ENCODE measurements at places on chromosomes 2 and 18.
A peak's percentile ranks its signal among the peaks of the same experiment; 100 is the strongest.

- no peak for DNase-seq
These were observed 36.0 kb downstream of the TTC27 start for GRCh38 chr2:32663864-32664263.

- no peak for DNase-seq
These were observed 147.7 kb downstream of the ZNF516 start for GRCh38 chr18:76347341-76347740.

DNA sequence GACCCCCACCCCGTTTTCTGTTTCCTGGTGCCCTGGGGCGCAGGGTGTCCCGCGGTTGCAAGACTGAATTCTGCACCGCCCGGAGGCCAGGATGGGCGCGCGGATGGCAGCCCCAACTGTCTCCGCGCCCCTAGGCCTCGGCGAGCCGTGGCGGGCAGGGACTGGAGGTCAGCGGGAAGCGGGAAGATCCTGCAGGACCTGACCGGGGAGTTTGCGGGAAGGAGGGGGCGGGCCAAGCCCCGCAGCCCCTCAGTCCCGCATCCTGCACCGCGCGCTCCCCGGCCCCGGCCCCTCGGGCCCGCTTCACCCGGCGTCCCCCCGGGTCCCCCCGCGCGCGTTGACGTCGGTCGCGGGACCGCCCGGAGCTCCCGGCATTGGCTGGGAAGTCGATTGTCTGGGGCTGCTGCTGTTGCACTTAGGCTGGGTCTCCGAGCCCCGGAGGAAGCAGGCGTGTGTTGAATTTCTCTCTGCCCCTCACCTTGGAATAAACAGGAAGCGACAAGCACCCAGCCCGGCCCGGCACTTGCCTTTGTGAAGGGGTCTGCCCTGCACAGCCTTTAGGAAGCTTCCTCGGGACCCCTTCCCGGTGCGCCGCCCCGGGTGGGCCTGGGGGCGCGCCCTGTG, at the start of gene LDLRAD4:
Gene LDLRAD4, plus strand, starts transcription at position 393 of the 624 bp plus-strand sequence.
- DNase-seq: no peak

DNA sequence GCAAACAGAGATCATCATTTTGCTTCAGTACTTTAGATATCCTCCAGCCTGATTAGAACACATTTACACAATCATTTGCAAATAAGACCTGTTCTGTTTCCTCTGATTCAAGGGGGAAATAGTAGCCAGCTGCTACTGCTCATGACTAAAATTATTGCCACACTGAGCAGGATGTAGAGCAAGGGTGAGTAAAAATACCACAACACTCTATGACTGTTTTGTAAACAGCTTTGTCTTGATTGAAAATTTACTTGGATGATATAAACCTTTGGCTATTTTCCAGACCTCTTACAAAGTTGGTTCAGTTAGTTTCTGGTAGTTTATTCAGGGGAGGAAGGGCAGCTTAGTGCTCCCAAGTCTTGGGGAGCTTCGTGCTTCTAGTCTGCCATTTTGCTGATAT, 286.4 kb upstream of the CNTNAP5 start:
- no peak for DNase-seq

- DNase-seq: no peak
These were observed 13.1 kb downstream of the NXPH2 start for GRCh38 chr2:138767101-138767500.

GRCh38 chr2:155961641-155962040, 370.9 kb downstream of the NR4A2 start:
- DNase-seq: no peak

- DNase-seq: no peak
These were observed 562.2 kb upstream of the VWC2L start for GRCh38 chr2:213848631-213849030.

DNA sequence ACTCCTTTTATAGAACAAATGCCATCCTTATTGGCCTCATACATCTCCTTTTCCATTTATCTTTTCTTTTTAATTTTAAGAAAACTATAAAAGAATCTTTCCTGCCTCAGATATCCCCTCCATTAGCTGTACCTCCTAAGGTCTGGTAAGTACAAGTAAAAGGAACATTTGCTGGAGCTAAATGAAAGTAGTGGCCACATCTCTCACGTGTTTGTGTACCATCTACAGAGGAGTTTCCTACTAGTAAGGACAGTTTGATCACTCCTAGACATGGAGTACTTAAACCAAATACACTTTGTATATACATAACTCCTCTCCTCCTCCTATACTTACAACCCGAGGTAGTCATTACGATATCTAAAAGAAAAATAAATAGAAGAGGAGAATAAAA, 504.8 kb downstream of the LRRTM4 start:
- no peak for DNase-seq

DNA sequence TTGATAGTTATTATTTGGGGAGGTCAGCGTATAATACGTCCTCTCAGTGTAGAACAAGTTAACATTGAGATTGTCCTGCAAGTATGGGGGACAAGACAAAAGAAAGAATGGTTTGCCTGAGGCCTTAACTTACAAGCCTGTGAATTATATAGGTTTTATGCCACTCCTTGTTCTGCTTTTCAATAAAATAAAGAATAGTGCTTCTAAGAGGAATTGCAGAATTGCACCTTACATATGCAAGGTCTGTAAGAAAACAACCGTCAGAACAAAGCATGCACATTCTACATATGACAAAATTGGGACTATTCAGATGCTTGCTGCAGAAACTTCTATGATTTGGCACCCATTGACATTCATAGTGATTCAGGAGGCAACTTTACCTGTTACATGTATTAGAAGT, 785.0 kb downstream of the NR4A2 start:
- no peak for DNase-seq

DNA sequence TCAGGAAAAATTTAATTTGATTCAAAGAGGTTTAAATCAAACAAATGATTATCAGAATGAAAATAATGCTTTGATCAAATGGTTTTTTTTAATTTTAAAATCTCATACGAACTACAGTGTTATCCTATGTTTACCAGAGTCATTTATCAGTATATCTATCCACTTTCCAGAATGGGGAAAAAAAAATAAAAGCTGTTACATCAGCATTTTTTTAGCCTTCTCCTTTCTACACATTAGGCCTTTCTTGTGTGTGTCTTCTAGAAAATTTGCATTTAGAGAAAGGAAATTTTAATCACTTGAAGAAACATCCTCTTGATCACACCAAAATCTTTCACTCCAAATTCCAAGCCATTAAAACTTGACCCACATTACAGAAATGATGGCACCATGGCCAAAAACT, 608.9 kb upstream of the ID2 start:
- no peak for DNase-seq

- DNase-seq: no peak
These were observed 9.6 kb upstream of the ALPK2 start for GRCh38 chr18:58638441-58638840.

- no peak for DNase-seq
These were observed 186.4 kb downstream of the MREG start for GRCh38 chr2:215826838-215827441.

DNA sequence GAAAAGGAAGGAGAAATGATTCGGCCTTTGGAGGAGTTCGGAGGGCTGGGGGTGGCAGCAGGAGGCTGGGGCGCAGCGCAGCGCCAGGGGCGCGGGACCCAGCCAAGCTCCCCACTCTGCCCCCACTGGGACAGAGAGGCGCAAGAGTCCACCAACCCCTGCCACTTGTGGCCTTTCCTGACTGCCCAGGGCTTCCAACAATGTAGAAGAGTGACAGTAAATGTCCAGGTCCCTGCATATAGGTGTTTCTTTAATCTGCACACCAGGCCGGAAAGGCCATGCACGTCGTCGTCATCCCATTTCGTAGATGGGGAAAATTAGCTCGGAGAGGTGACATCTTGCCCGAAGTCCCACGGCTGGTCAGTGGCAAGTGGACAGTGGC, 96.6 kb downstream of the INHBB start:
- no peak for DNase-seq

GRCh38 chr2:202014759-202015211, 18.9 kb upstream of the FZD7 start:
- no peak for DNase-seq

DNA sequence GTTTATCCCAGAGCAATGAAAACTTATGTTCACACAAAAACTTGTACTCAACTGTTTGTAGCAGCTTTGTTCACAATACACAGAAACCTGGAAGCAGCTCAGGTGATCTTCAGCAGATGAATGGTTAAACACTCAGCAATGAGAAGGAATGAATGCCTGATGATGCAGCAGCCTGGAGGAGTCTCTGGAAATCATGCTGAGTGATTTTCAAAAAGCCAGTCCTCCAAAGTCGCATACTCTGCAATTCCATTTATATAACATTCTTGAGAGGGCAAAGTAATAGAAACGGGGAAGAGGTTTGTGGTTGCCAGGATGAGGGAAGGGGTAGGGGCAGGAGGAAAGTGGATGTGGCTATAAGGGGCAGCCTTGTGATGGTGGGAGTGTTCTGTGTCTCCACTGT, 108.1 kb downstream of the CTIF start:
- DNase-seq: no peak

- no peak for DNase-seq
These were observed 66.5 kb upstream of the TNFRSF11A start for GRCh38 chr18:62258616-62259015.

DNA sequence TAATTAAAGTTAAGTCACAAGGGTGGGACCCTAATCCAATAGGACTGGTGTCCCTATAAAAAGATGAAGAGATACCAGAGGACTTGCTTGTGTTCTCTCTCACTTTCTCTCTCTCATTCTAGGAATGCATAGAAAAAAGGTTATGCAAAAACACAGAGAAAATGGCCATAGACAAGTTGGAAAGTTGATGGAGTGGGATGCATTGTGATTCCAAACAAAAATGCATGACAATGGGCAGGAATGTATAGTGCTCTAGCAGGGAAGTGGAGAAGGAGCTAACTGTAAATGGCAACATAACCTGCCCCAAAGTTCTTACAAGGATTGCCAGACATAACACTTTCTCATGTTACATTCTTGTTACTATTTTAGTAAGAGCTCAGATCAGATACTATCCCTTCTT, 301.6 kb upstream of the LRATD1 start:
- DNase-seq: no peak

GRCh38 chr18:35868915-35869314, 103.6 kb upstream of the RMP24 start:
- no peak for DNase-seq

DNA sequence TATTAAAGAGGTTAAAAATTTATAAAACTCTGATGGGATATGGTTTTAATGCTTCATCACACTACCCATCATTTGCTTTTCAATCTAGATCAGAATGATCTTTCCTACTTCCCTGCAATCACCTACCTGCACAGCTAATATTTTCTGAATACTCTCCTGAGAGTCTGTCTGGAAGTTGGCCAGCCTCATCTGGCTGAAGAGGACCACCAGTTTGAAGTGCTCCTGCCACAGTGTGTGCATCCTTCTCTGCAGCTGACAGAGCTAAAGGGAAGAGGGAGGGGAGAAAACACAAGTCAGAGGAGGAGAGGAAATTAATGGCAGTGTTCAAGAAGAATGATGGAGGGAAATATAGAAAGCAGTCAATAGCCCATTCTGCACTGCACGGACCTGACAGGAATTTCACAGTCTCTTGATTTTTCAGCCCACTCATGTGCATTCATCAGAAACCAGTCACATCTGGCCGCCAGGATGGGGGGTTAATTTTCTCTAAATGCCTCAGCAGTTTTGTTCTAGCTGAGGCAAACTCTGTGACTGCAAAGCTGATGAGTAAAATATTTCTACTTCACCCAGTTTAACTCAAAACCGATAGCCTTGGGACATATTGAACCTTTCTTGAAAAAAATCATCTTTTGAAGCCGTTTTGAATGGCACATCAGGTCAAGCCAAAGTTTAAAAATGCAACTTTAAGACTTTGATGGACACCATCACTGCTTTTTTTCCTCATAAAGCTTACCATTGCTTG, 201.8 kb upstream of the KLHL14 start:
- DNase-seq: peak; percentile 74

- DNase-seq: no peak
These were observed 131.3 kb downstream of the PRPF40A start for GRCh38 chr2:152585830-152586484.

DNA sequence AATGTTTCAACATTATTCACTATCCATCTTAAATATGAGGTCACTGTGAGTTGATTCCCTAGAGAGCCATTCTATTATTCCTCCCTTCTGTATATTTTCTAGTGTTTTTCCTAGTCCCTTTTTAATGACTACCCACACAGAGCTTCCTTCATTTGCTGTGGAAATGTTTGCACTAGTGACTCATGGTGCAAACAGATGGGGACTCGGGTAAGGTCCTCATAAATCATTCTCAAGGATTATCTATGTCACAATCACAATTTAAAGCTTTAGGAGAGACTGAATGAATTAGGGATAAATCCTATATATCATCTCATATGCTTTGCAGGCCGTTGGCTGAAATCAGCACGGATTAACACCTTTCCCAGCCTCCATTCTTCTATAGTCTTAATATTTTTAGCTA, 159.6 kb downstream of the DCC start:
- DNase-seq: peak; percentile 35

GRCh38 chr2:42964439-42965083, 172.2 kb upstream of the HAAO start:
- peak; percentile 28 for DNase-seq

GRCh38 chr2:111238296-111238695, 117.6 kb downstream of the BCL2L11 start:
- no peak for DNase-seq

GRCh38 chr2:239240414-239240881, 160.4 kb downstream of the HDAC4 start:
- no peak for DNase-seq

DNA sequence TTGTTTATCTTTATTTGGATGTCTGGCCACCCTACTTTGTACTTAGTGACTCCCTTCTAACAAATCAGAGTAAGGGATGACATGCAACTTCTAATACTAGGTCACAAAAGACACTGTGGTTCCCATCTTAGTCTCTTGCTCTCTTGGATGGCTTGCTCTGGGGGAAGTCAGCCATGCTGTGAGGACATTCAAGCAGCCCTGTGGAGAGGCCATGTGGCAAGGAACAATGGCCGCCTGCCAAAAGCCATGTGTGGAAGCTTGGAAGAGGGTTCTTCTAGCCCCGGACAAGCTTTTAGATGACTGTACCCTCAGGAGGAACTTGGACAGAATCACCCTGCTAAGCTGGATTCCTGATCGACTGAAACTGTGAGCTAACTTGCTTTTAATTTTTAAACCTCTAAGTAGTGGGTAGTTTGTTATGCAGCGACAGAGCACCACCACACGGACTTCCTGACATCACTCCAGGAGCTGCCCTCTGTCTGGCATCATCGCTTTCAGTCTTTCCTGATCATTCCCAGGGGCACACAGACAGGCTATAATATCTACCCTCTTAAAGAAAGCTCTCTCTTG, 116.8 kb upstream of the ODC1 start:
- no peak for DNase-seq

- DNase-seq: no peak
These were observed 31.4 kb downstream of the FN1 start for GRCh38 chr2:215404348-215405012.

DNA sequence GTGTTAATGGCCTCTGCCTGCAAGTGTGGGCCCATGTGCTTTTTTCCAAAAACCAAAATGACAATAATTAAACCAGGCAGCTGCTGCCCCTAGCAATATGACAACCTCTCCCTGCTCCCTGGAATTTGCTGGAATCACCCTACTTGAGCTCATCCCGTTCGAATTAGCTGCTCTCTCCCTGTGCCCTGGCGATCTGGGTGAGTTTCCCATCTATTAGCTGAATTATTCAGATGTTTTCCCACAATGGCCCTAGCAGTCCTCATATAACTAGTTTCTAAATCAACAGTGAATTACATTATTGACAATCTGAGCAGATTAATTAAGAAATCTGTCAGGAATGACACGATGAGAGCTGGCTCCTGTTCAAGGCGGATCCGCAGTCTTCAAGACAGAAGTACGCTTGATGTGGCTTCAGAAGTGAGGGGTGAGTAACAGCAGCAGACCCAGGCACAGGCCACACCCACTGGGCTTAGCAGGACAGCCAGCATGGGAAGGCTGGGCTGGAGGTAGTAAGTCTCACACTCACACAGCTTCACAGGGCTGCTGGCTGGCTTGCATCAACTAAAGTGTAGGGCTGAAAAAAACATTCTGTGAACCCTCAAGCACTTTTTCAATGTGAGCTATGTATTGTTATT, 366.2 kb upstream of the ID2 start:
- DNase-seq: no peak

All from NCI-H1092 (cell line).